ENCODE measurements at places on chromosomes 1 and 21. TPM values are rescaled to one million over a fixed set of nuclear protein-coding genes. Genes with fewer than 3 reads are reported as not detected.

TMEM81 gene
- total RNA-seq: 6.3 TPM

CITED4 gene
- 10.6 TPM for total RNA-seq

BMP8B gene
- total RNA-seq: 4.7 TPM

EPB41 gene
- total RNA-seq: 44.9 TPM

LCE1D gene
- not detected for total RNA-seq

GRCh38 chr1:208002672-208003071 lies 91.7 kb upstream of the CD34 start:
- no peak for DNase-seq
- peaks cover 8% of the 10 kb centered on the region for H3K4me1 ChIP-seq
- no peak overlapping the region for H3K27ac ChIP-seq
- no peaks in the 10 kb centered on the region for H3K36me3 ChIP-seq

- no peaks in the 10 kb centered on the region for H3K36me3 ChIP-seq
- no peak overlapping the region for H3K4me3 ChIP-seq
- no peak overlapping the region for H3K27ac ChIP-seq
- no peaks in the 10 kb centered on the region for H3K4me1 ChIP-seq
- peaks cover 13% of the 10 kb centered on the region for H3K27me3 ChIP-seq
Observed at GRCh38 chr1:101506541-101507164, 269.8 kb downstream of the S1PR1 start.

DNA sequence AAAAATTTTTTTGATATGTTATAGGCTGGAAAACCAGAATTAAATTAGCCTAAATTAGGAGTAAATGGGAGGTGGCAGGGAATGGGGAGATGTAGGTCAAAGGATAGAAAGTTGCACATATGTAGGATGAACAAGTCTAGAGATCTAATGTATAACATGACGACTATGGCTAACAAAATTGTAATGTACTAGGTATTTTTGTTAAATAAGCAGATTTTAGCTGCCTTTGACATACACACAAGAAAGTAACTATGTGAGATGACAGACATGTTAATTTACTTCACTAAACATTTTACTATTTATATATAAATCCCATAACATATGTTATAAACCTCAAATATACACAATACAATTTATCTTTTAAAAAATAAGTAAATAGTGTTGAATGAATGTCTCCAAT lies 30.2 kb upstream of the GLIS1 start:
- peaks cover 48% of the 10 kb centered on the region for H3K36me3 ChIP-seq
- H3K4me1 ChIP-seq: no peaks in the 10 kb centered on the region
- no peak overlapping the region for H3K4me3 ChIP-seq
- no peak overlapping the region for H3K27ac ChIP-seq
- DNase-seq: no peak

DNA sequence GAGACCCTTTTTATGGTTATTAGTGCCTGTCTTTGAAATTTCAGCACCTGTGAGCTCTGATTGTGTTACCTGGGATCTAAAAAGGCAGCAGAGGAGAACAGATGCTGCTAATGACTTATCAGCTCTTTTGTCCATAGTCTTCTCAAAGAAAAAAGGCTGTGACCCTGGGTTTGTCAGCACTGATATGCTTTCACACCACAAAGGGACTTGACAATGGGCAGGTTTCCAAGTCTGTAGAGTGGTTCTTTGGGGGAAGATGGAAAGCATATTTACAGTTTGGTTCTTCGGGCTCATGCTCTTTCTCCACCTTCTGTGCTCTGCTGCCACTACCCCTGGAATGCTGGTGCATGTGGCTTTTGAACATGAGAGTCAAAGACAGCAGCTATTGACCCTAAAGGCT lies 32.0 kb downstream of the DNAJC6 start:
- no peaks in the 10 kb centered on the region for H3K27me3 ChIP-seq
- no peak overlapping the region for H3K27ac ChIP-seq
- DNase-seq: no peak
- peaks cover 11% of the 10 kb centered on the region for H3K4me1 ChIP-seq

DNA sequence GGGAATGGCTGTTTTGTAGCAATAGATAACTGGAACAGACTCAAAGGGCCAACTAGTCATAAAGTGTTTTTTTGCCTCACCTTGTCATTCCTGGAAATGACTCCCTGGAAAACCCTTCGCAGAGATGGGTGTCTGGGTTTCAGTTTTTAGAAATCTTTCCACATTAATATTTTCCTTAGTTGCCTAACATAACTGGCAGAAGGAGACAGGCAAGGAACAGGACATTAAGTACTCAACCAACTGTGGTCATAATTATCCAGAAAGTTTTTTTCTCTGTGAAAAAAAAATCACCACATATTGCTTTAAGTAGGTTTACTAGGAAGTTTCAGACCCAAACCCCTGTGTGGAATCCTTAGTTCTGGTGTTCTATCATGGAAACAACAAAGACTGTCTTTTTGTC lies 3.4 kb upstream of the CMPK1 start:
- H3K27ac ChIP-seq: no peak overlapping the region
- H3K4me3 ChIP-seq: no peak overlapping the region
- no peaks in the 10 kb centered on the region for H3K36me3 ChIP-seq
- peaks cover 11% of the 10 kb centered on the region for H3K4me1 ChIP-seq
- no peaks in the 10 kb centered on the region for H3K27me3 ChIP-seq

DNA sequence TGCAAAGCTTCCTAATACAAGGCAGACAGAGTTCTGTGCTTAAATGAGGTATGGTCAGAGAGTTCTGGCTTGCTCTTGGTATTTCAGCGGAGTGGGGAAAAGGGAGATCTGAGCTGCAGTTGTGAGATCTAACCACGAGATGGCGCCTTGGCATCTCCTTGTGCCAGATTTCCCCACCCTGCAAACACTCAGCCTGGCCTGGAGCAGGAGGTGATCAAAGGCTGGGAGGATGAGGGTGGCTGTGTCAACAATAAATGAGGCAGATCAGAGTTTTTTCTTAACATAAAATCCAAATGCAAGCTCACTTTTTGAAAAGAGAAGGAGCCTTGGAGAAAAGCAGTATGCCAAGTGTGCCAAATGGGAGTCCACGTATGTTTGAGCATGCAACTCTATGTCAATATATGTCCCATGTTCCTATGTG lies 4.1 kb upstream of the TFAP2E start:
- no peaks in the 10 kb centered on the region for H3K27me3 ChIP-seq
- no peaks in the 10 kb centered on the region for H3K36me3 ChIP-seq
- peak; percentile 78 for DNase-seq
- H3K4me1 ChIP-seq: peaks cover 17% of the 10 kb centered on the region
- no peak overlapping the region for H3K4me3 ChIP-seq

GRCh38 chr1:221011145-221011544 lies 131.9 kb downstream of the HLX start:
- no peak for DNase-seq
- no peaks in the 10 kb centered on the region for H3K27me3 ChIP-seq
- H3K36me3 ChIP-seq: no peaks in the 10 kb centered on the region

GRCh38 chr21:44421901-44422840 lies 33.1 kb upstream of the LRRC3 start:
- no peaks in the 10 kb centered on the region for H3K36me3 ChIP-seq
- no peaks in the 10 kb centered on the region for H3K4me1 ChIP-seq
- H3K27me3 ChIP-seq: no peaks in the 10 kb centered on the region
- H3K4me3 ChIP-seq: no peak overlapping the region

DNA sequence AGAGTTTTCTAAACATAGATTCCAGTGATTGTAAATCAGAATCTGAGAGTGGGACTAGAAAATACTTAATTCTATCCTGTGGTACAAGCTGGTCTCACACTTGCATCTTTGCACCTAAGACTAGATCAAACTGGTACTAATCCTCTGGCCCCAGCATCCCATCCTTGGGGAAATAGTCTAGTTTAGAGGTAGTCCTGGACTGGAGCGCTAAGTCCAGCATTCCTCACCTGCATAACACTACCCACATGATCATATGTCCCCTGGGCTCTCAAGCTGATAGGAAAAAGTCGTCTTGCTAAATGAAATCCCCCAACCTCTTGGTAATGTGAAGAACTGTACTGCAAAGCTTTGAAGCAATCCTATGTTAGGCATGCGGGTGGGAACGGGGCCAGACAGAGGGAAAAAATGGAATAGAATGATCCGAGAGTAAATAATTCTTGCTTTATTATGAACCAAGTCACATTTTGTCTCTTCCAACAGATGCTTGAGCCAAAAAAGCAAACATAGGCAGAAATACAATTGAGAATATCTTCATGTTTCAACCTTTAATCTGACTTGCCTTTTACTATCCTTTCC lies 4.8 kb downstream of the COX20 start:
- H3K4me3 ChIP-seq: no peak overlapping the region
- peaks cover 64% of the 10 kb centered on the region for H3K36me3 ChIP-seq
- H3K27me3 ChIP-seq: no peaks in the 10 kb centered on the region
- no peak for DNase-seq
- no peak overlapping the region for H3K27ac ChIP-seq
- peaks cover 23% of the 10 kb centered on the region for H3K4me1 ChIP-seq

- no peaks in the 10 kb centered on the region for H3K27me3 ChIP-seq
- H3K36me3 ChIP-seq: peaks cover 39% of the 10 kb centered on the region
- DNase-seq: no peak
- no peaks in the 10 kb centered on the region for H3K4me1 ChIP-seq
Observed at GRCh38 chr1:13781907-13782633, 82.1 kb downstream of the PRDM2 start.

DNA sequence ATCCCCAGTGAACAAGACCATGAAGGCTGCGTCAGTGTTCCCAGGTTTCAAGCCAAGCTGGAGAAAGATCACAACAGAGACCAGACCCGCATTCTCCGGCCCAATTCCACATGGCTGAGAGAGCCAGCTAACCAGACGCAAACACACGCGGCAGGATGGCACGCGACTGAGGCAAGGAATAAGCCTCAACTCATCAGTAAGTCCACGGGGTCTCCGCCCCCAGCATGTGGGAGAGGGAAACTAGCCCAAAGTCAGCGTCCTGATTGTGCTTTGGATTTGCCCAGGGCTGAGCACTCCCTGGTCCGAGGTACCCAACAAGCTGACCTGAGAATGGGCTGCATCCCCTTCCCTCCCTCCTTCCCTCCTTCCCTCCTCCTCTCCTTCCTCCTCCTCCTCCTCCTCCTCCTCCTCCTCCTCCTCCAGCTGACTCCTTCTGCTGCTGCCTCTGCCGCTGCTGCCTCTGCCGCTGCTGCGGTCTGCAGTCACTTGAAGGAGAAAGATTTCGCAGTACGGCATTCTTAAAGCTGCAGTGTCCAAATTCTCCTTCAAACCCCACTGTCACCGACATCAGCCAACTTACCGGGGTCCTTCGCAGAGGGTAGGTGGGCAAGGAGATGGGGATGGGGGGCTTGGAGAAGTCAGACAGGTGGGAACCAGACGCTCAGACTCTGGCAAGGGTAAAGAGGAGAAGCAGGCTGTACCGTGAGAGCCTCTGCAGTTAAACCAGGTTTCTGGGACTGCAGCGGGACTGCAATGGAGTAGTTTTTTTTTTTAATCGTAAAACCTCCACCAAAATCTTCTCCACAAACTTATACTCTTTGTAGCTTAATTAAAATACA lies 33.0 kb upstream of the H6PD start:
- H3K36me3 ChIP-seq: no peaks in the 10 kb centered on the region
- H3K27ac ChIP-seq: no peak overlapping the region
- DNase-seq: peak; percentile 43
- peaks cover 23% of the 10 kb centered on the region for H3K4me1 ChIP-seq
- H3K27me3 ChIP-seq: peaks cover 27% of the 10 kb centered on the region

DNA sequence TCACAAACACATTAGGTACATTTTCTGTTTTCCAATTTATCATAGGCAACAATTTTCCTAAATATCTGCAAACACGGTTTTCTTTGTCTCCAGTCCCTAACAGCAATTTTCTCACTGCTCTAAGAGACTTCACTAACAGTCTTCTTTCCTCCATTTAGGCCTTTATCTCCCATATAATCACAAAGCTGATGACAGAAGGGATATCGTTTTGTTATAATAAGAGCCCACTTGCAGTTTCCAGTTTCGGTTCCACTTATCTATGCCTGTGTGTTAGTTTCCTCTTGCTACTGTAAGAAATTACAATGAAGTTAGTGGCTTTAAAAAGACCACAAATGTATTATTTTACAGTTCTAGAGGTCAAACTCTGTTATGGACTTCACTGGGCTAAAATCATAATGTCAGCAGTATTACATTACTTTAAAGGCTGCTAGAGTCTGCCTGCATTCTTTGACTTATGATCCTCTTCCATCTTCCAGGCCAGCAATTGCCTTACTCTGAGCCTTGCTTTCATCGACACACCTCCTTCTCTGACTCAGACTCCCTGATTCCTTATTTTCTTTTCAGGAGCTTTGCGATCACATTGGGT lies 549.3 kb downstream of the NCAM2 start:
- H3K4me3 ChIP-seq: no peak overlapping the region
- H3K4me1 ChIP-seq: no peaks in the 10 kb centered on the region
- no peak for DNase-seq
- no peaks in the 10 kb centered on the region for H3K27me3 ChIP-seq

DNA sequence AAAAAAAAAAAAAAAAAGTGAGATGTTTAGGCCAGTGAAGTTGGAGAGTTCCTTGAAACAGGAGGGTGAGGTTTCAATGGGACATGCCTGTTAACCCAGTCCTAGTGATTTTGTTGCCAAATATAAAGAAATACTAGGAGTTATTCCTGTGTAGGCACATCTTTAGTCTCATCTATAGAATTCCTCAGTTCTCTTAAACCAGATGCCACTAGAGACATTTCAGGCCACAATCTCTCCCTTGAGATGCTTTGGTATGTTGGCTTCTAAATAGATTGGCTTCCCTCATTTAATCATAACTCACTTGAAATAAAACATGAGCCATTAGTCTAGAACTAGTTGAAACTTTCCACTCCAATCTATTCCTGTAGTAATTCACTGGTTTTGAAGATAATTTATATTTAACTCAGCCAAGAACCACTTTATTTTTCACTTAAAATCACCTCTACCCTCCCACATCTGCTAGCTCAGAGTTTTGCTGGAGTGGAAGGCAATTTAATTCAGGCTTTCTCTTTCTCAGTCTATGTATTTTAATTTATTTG lies 29.8 kb downstream of the GPR137B start:
- H3K36me3 ChIP-seq: no peaks in the 10 kb centered on the region
- DNase-seq: no peak
- H3K27ac ChIP-seq: no peak overlapping the region
- H3K27me3 ChIP-seq: no peaks in the 10 kb centered on the region
- H3K4me1 ChIP-seq: no peaks in the 10 kb centered on the region

DNA sequence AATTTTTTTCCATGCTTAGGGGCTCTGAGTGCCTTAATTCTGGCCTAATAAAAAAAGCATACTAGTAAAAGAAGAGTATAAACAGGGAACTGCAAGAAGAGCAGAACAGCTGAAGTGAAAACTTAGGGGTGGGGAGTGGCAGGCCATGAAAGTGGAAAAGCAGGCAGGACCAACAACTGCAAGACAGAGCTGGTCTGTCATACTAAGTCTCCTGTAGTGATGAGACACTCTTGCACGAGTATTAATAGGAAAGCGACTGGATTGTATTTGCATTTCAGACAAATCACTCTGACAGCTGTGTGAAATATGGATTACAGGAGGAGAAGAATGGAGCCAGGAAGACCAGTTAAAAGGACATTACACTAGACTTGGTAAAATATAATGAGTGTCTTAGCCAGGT lies 449.9 kb downstream of the NUF2 start:
- no peaks in the 10 kb centered on the region for H3K36me3 ChIP-seq
- H3K27ac ChIP-seq: no peak overlapping the region
- DNase-seq: no peak
- no peaks in the 10 kb centered on the region for H3K27me3 ChIP-seq
- no peak overlapping the region for H3K4me3 ChIP-seq

DNA sequence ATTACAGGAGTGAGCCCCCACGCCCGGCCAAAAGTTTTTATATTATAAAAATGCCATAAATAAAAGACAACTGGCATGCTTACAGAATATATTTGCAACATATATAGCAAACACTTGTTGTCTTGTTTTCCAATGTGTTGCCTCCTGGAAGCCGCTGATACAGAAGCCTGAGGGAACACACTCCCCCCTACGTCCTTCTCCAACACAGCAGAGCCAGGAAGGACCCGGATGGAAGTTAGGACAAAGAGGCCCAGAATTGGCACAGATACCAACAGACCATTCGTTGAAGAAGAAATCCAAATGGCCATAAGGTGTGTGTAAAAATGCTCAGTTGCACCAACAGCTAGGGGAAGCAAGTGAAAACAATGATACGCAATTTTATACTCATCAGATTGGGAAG lies 1.3 kb upstream of the PLA2G5 start:
- no peak overlapping the region for H3K4me3 ChIP-seq
- peaks cover 15% of the 10 kb centered on the region for H3K4me1 ChIP-seq
- no peak overlapping the region for H3K27ac ChIP-seq
- no peak for DNase-seq
